ENCODE measurements at places on chromosomes 5 and 9. TPM values are rescaled to one million over a fixed set of nuclear protein-coding genes. Genes with fewer than 3 reads are reported as not detected.
A peak's percentile ranks its signal among the peaks of the same experiment; 100 is the strongest.

DNA sequence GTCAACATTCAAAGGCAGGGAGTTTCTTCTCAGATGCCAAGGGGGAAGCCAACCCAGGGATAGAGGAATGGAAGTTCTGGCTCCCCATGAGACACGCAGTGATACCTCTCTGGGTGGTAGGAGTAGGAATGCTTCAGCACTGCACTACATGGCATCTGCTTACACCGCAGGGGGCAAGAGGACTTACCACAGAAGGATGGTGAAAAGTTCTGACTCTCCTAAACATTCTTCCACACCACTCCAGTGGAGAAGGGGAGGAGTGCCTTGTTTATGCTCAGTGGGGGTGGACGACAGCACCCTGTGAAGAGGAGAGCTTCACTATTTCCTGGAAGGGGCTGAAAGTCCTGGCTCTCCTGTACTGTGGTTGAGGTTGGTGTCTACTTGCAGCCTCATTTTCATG, 1011.3 kb upstream of the WWC1 start:
- no peak for DNase-seq

DNA sequence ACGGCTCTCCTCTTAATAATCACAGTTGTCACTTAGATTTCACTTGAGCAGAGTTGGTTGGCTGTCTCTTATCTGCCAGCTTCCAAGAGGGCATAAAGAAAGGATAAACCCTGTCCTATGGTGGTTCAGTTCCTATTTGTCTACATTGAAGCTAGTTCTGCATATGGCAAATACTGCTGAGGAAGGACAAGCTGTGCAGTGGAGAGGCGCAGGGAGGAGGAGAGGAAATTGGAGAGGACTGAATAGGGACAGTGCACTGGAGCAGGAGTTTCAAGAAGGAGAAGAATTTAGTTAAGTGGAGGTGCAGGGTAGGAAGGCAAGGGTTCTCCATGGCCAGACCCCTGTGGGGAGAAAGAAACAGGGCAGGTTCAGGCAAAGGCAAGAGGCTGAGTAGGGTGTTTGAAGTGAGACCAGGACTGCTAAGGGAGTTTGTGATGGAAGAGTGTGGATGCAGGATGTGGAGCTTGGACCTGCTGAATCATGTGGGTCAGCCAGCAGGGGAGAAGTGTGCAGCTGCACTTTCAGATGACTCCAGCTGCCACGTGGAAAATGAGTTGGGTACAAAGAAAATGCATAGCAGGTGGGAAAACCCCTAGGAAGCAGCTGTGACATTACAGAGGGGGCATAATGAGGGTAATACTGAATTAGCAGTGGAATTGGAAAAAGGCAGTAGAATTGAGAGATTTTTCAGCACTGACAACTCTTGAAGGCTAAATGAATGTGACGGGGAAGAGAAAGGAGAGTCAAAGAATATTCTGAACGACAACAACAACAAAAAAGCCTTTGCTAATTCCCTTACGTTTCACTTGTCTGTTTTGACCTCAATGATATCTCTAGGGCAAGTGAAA, 66.8 kb downstream of the MAMDC2 start:
- DNase-seq, result no peak

DNA sequence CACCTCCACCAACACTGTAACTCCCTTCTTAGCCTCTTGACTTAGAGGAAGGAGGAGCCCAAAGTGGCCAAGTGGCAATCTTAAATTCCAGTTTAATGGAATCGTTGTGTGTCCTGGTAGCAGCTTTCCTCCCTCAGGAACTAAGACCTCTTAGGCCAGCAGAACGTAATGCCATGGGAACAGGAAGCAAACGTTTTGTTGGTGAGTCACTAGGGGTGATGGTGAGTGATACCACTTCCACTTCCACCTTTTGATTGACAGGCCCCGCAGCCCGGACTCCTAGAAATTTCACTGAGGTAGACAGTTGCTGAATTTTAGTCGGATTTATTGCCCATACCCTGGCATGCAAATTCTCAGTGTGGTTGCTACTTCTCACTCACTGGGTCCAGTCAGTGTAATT, 94.2 kb upstream of the FBN2 start:
- peak; percentile 4 for DNase-seq

GRCh38 chr5:117473165-117473564, 898.5 kb upstream of the SEMA6A start:
- DNase-seq, result no peak

GRCh38 chr9:22240619-22241018, 206.0 kb upstream of the DMRTA1 start:
- DNase-seq, result no peak

Gene FOXD4L5
- total RNA-seq, result not detected

GRCh38 chr9:124779368-124780059, 2.6 kb downstream of the OLFML2A start:
- DNase-seq, result no peak

DNA sequence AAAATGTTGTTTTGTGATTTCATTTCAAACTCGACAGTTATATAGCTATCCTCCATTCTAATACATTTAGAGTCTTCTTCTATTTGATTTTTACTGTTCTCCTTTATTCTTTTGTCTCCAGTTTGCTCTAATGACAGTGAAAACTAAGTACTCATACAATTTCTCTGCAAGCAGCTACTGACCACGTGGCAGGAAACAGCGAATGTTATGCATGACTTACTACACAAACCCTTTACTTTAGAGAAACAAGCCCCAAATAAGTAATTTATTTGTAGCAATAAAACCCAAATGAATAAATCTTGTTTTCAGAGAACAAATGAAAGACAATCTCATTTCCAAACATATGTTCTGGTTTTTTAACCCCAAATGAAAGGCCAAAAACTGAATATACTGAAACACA, 41.9 kb downstream of the CDH6 start:
- DNase-seq, result no peak

Gene GFRA3
- not detected for total RNA-seq

Gene NR6A1
- total RNA-seq, result 4.7 TPM

- DNase-seq, result no peak
These were observed 34.5 kb downstream of the TRIO start for GRCh38 chr5:14177634-14178033.

GRCh38 chr5:89722538-89722937, 687.0 kb downstream of the CETN3 start:
- DNase-seq, result no peak

DNA sequence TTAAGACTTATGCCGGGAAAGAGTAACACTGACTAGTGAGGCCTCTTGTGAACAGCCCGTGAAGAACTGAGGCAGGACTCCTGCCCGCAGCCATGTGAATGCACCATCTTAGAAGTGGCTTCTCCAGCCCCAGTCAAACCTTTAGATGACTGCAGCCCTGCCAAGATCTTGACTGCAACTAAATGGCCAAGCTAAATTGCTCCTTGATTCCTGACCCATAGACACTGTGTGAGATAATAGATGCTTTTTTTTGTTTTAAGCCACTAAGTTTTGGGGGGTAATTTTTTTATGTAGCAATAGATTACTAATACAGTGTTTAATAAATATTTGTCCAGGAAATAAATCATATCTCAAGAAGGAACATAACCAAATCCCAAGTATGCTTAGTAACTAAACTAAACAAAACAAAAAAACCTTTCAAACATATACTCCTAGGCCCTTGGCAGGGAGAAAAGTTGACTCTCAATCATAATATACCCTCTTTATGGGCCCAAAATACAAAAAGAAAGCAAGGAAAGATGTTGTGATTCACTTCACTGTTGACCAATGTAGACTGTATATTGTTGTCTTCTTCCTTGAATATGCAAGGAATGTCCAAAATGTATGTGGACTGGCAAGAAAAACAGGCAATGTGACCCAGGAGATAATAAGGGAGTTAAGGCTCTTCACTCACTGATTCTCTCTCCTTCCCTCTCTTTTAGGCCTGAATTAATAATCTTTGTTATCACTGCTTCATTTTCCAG, 79.7 kb upstream of the ZNF366 start:
- DNase-seq, result no peak

Gene C5orf24
- total RNA-seq, result 22.0 TPM

- peak; percentile 60 for DNase-seq
These were observed 832 bp downstream of the LMBRD2 start for GRCh38 chr5:36150676-36151433.

DNA sequence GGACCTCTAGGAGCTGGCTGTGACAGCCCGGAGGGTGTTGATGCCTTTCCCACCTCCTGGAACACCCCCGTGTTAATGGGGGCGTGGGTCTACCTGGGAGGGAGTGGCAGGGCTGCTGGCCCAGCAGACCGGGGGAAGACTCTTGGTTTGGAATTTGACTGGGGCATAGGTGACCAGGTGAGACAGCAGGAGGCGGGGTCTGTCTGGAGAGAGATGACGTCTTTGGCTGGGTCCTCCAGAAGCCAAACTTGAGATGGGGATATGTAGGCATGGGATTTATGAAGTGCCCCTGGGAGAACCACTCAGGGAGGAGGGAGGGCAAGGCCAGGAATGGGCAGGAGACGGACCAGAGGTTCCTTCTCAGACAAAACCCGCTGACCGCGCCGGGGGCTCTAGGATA, 42.6 kb downstream of the NEK6 start:
- no peak for DNase-seq

Gene KLHL3
- 3.5 TPM for total RNA-seq

DNA sequence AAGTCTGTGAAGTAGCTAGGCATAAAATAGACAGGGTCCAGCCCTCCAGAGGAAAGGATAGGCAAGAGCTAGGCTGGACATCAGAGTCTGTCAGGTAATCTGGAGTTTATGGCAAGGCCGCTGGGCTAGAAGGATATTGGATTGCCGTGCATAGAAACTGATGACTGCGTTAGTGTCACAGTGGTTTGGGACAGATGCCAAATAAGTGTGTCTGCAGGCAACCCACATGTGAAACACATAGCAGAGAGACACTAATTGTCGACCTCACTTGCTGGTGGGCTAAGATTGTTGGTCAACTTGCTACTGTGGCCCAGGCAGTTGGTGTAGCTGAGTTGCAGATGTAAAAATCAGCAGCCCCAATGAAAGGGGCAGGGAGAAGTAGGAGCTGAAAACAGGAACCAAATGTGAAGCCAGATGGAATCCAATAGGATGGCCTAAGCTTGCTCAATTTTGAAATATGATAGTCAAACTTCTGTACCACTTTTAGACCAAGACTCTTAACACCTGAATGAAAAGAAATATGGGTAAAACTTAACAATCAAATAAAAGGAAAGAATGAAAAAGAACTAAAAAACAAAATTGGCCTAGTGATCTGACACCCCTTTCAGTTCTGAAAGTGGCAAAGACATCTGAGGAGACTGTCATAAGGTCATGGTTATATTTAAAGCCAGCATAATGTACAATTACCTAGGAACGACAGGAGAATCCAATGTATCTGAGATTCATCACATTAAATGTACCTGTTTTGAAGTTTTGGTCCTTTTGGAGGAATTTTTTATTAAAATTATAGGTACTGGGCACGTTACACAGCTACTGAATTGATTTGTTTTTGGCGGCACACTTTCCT, 243.3 kb upstream of the ACTBL2 start:
- DNase-seq, result no peak

GRCh38 chr5:59095480-59095879, 512.6 kb downstream of the RAB3C start:
- no peak for DNase-seq

Gene ADAMTS16
- not detected for total RNA-seq

- no peak for DNase-seq
These were observed 167.0 kb downstream of the YTHDC2 start for GRCh38 chr5:113680534-113680933.

All from HT-29 (cell line).